ENCODE measurements at places on chromosomes 6 and 20. TPM values are rescaled to one million over a fixed set of nuclear protein-coding genes. Genes with fewer than 3 reads are reported as not detected.

- DNase-seq = no peak
- H3K36me3 ChIP-seq = no peaks in the 10 kb centered on the region
- no peak overlapping the region for H3K27ac ChIP-seq
- H3K27me3 ChIP-seq = no peaks in the 10 kb centered on the region
- no peaks in the 10 kb centered on the region for H3K4me1 ChIP-seq
These were observed 83.9 kb downstream of the GRIK2 start for GRCh38 chr6:101477436-101477835.

DNA sequence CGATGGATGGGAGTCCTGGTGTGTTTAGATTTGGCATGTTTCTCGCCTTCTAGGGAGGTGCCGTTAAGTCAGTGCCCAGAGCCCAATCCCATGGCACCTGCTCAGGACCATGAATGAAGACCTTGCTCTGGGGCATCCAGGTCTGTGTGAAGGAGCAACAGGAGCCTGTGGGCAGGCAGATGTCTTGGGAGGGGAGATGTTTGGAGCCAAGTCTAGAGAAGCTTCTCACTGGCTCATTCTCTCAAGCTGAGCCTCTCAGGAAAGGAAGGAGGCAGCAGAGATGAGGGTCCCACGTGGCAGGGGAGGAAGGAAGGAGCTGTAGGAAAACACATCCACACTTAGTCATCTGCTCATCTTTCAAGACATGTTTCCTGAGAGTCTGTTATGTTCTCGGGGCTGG lies 9.5 kb upstream of the SIRPB1 start:
- no peaks in the 10 kb centered on the region for H3K27me3 ChIP-seq
- no peaks in the 10 kb centered on the region for H3K36me3 ChIP-seq
- no peak overlapping the region for H3K27ac ChIP-seq
- peaks cover 32% of the 10 kb centered on the region for H3K4me1 ChIP-seq
- peak; percentile 1 for DNase-seq
- H3K4me3 ChIP-seq = no peak overlapping the region

DNA sequence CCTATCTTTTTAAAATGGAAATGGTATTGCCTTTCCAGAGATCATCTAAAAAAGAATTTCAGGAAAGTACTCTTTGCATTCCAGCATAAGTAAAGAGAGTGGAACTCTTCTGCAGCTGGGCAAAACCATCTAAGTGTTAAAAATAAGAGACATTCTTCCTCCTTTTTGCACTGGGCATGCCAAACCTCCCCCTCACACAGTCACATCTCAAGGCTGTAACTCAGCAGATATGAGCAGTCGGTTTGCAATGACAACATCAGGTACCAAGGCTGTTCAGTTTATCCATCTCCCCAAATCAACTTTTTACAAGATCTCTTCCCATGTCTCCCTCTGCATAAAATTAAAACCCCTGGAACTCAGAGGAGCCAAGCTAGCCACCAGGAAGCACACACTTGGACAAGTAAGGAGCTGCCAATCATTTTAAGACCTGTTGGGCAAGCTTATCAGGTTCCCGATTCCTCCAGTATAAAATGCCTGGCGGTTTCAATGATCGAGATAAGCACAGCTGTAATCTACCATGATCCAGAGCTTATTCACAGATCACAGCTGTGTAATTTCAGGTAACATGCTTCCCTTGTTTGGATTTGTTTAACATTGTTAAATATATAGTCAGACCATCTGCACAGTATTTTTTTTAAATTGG lies 23.2 kb downstream of the ID4 start:
- H3K27me3 ChIP-seq = peaks cover 10% of the 10 kb centered on the region
- no peaks in the 10 kb centered on the region for H3K36me3 ChIP-seq
- peaks cover 13% of the 10 kb centered on the region for H3K4me1 ChIP-seq
- DNase-seq = peak; percentile 78
- no peak overlapping the region for H3K27ac ChIP-seq

TTLL9 gene
- total RNA-seq = not detected
